ENCODE measurements at places on chromosomes 16 and 17. TPM values are rescaled to one million over a fixed set of nuclear protein-coding genes. Genes with fewer than 3 reads are reported as not detected.

GRCh38 chr17:57379237-57379894 is 123.0 kb downstream of the MSI2 start:
- no peak for DNase-seq

DNA sequence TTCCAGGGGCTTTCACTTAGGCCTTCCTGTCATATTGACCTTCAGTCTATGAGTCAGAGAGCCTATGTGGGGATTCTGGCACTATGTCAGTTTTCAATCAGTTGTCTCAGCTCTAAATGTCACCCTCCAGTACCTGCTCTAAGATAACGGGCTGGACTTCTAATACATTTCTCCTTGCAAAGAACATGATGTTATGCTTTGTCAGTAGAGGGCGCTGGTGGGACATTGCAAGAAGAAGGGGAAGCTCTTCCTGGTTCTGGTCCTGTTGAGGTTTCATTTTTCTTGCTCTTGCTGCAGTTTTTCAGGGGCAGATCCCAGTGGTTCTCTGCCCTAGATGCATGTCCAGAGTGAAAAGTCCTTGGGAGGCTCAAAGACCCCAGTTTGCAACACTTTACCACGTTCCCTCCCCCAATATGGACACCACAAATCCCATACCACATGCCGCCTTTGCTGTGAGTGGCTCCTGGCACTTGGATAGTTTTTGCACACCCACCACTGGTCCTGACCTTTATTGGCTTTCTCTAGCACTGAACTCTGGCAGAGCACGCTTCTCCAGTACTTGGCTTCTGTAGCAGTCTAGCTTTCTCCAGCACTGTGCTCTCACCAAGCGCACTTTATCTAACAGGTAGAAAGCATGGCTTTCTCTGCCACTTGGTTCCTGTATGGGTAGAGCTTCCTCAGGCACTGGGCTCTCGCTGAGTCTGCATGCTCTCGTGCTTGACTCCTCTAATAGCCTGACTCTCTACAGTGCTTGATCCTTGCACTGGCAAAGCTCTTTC is 49.0 kb downstream of the BCL7C start:
- DNase-seq: peak; percentile 81

DNA sequence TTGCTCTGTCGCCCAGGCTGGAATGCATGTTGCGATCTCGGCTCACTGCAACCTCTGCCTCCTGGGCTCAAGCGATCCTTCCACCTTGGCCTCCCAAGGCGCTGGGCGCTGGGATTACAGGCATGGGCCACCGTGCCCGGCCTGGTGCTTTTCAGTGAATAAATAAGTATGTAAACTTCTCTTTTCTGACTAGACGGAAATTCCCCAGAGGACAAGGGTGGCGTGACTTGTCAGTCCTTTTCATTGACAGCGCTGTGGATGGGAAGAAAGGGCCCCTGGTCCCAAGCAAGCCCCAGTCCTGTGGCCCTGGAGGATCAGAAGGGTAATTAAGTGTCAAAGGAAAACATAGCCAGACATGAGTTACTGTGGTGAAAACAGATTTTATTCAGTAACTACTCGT is 9.6 kb upstream of the SPN start:
- no peak for DNase-seq

NEK8 gene
- 2.4 TPM for total RNA-seq

TMEM101 gene
- 85.8 TPM for total RNA-seq

DNA sequence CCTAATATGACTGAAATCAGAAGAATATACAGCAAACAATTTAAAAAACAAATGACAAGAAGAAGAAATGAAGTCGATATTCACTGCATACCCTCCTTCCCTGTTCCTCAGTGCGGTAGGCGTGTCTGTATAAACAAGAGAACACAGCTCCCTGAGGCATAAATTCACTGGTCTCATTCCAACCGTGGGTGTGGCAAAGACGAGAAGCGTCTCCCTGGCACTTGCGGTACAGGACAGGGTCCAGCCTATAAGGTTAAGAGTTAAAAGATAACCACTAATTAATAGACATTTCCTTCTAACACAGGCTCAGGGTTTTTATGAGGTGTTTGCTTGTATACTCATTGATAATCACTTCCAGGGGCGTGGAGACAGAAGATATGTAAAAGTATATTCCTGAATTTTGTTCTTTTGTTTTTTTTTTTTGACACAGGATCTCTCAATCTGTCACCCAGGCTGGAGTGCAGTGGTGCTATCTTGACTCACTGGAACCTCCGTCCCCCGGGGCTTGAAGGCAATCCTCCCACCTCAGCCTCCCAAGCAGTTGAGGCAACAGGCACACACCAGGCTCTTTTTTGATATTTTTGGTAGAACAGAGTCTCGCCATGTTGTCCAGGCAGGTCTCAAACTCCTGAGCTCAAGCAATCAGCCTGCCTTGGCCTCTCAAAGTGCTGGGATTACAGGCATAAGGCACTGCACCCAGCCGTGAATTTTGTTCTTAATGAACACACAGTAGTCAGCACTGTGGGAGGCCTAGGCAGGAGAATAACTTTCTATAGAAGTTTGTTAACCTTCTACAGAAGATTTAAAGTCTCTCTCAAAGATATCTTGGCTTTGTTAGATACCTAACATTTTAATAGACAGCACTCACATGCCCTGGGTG is 59.1 kb upstream of the CLEC18B start:
- DNase-seq: peak; percentile 90

Data from PC-3 (cell line).